H1 (cell line): ENCODE measurements at places on chromosomes 2 and 18. TPM values are rescaled to one million over a fixed set of nuclear protein-coding genes. Genes with fewer than 3 reads are reported as not detected.
A peak's percentile ranks its signal among the peaks of the same experiment; 100 is the strongest.

Gene ALPG
- 0.56 and 0.75 TPM in 2 replicates for total RNA-seq

Gene ACMSD
- not detected in 2 replicates for total RNA-seq

GRCh38 chr18:39693359-39693758 lies 2127.8 kb upstream of the CELF4 start:
- DNase-seq: no peak
- H3K4me1 ChIP-seq: peaks cover 6% of the 10 kb centered on the region
- no peak overlapping the region for H3K27ac ChIP-seq
- no peaks in the 10 kb centered on the region for H3K36me3 ChIP-seq
- H3K4me3 ChIP-seq: peak overlapping the region; percentile 41; the same call in 1 of the 2 replicates
- H3K27me3 ChIP-seq: no peaks in the 10 kb centered on the region

DNA sequence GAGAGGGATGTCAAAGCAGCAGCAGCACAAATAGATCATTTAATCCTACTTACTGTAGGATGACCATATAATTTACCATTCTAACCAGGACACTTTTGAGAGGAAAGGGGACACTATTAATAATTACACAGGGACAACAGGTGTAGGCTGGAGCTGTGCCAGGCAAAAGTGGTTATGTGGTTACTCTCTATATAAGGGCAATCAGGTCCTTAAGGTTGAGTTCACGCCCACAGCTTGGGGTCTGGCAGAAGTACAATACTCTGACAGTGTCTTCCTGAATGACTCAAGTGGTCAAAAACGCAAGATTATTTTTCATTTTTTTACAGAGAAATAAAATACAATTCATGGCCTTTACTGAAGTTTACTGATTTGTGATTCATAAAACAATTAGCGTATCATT lies 2.8 kb downstream of the PREPL start:
- no peaks in the 10 kb centered on the region for H3K27me3 ChIP-seq
- no peaks in the 10 kb centered on the region for H3K4me1 ChIP-seq
- DNase-seq: no peak
- no peak overlapping the region for H3K27ac ChIP-seq
- no peaks in the 10 kb centered on the region for H3K36me3 ChIP-seq

Gene AQP4
- total RNA-seq: 2.1 and 2.2 TPM in 2 replicates

DNA sequence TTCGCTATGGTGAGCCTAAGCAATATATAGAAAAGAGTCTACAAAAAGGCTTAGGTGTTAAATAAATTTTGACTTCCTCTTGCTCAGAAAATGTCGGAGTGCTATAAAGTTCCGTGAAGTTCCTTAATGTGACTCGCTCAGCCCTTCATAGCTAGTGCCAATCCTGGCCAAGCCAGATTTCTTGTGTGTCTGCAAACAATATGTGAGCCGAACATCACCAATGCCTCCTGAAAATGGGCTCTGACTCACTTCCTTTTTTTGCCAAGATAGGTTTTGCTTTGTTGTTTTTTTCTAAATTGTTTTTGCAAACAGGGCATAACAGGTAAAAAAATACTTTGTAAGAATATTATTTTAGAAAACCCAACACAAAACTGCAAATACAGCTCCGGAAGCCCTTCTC lies 26.1 kb downstream of the CDC42EP3 start:
- no peak overlapping the region for H3K4me3 ChIP-seq
- H3K4me1 ChIP-seq: no peaks in the 10 kb centered on the region
- DNase-seq: no peak
- no peak overlapping the region for H3K27ac ChIP-seq

Gene STPG4
- total RNA-seq: 0.27 and 0.28 TPM in 2 replicates

DNA sequence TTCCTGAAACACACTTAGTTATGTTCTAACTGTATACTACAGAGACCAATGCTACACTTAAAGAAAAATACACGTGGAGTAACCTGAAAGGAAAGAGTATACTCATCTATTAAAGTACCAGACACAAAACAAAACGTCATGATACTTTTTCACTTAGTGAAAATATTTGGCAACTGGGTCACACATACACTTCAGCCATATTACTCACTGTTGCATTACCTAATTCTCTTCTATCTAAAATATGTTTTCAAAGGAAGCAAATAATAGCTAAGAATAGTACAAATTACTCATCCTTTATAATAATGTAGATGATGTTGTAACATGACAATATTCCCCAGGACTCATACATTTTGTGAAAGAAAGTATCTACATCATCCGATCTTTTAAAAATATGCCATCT lies 76.5 kb upstream of the EPB41L3 start:
- no peak overlapping the region for H3K27ac ChIP-seq
- no peaks in the 10 kb centered on the region for H3K36me3 ChIP-seq
- peaks cover 4% of the 10 kb centered on the region for H3K4me1 ChIP-seq
- no peak overlapping the region for H3K4me3 ChIP-seq
- no peak for DNase-seq
- no peaks in the 10 kb centered on the region for H3K27me3 ChIP-seq

GRCh38 chr2:156955701-156956100 lies 301.8 kb upstream of the GALNT5 start:
- no peak for DNase-seq
- H3K27ac ChIP-seq: no peak overlapping the region
- no peaks in the 10 kb centered on the region for H3K36me3 ChIP-seq
- H3K27me3 ChIP-seq: no peaks in the 10 kb centered on the region
